Hindlimb muscle (tissue), 1 donor: ENCODE measurements at places on chromosomes 6 and 20.

- DNase-seq = no peak
These were observed 333.3 kb upstream of the KCNQ5 start for GRCh38 chr6:72288592-72288991.

DNA sequence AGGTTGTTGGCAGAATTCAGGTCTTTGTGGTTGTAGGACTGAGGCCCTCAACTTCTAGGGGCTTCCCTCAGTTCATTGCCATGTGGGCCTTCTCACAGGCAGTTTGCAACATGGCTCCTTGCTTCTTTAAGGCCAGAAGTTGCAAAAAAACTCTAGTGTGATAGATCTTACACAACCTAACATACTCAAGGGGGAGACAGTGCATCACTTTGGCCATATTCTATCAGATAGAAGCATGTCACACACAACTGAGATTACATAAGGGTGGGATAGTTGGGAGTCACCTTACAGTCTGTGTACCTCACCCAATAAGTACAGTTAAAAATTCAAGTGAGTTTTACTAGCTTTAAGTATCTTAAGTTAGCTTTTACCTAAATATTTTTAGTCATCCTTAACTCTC is 1.6 kb downstream of the SIRPD start:
- no peak for DNase-seq

DNA sequence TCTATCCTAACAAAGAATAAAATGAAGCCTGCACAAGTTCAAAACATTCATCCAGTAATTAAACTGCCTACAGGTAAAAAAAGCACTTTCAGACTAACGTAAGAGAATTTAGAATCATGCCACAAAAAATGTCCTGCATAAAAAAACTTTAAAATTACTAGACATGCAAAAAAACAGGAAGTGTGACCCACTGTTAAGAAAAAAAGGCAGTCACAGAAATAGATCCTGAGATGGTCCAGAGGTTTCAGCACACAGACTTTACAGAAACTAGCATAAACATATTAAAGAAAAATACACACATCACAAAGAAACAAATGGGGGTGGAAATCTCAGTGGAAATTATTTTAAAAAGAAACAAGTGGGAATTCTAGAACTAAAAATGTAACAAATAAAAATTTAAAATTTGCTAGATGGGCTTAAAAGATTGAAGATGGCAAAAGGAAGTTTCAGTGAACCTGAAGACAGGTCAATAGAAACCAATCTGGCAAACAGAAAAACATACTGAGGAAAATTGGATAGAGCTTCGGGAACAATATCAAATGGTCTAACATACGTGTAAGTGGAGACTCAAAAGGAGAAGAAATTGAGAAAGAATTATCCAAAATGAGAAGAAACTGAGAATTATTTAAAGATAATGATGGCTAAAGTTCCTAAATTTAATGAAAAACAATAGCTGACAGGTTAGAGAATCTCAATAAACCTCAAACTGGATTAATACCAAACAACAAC is 3.4 kb upstream of the ZNF133 start:
- no peak for DNase-seq

- DNase-seq = no peak
These were observed 143.1 kb downstream of the ADGRG6 start for GRCh38 chr6:142444881-142445301.

- no peak for DNase-seq
These were observed 91.2 kb downstream of the LCA5 start for GRCh38 chr6:79446006-79446405.

GRCh38 chr6:90274451-90275030 is 22.1 kb downstream of the BACH2 start:
- DNase-seq = no peak

DNA sequence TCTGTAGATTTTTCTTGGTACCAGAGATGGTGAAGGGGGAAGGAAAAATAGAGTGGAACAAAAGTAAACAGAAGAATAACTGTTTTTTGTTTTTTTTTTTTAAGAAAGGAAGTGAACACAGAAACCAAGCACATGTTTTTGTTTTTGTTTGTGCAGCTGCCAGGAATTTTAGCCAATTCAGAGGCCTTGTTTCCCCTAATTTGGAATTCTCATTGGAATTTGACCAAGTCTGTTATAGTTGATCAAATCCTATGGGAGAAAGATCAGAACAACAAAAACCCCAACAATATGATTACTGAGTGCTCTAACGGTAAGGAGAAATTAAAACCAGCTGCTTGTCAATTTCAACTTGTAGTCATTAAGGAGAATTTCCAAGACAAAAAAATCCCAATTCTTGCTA is 18.2 kb upstream of the IL22RA2 start:
- peak; percentile 37 for DNase-seq

- no peak for DNase-seq
These were observed 4.0 kb downstream of the SLC32A1 start for GRCh38 chr20:38728191-38728781.

GRCh38 chr6:129683601-129684322 is 26.2 kb downstream of the ARHGAP18 start:
- peak; percentile 60 for DNase-seq

DNA sequence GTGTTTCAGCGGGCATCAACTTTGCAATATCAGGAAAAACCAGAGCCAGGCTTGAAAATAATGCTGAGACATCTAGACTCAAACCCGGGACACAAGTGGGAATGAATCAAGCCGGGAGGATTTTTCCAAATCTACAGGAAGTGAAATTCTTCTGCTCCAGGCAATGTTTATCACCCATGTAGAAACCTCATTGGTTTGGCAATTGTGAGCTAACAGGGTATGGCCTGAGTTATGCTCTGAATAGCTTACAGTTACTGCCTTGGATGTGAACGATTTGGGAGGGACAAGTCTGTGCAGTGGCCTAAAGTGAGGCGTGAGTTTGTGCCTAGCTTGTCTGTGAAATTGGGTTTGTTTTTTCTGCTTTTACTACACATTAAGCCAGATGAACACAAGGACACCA is 87.4 kb downstream of the PCSK2 start:
- DNase-seq = no peak

- DNase-seq = no peak
These were observed 19.2 kb downstream of the DCBLD1 start for GRCh38 chr6:117501722-117502121.

DNA sequence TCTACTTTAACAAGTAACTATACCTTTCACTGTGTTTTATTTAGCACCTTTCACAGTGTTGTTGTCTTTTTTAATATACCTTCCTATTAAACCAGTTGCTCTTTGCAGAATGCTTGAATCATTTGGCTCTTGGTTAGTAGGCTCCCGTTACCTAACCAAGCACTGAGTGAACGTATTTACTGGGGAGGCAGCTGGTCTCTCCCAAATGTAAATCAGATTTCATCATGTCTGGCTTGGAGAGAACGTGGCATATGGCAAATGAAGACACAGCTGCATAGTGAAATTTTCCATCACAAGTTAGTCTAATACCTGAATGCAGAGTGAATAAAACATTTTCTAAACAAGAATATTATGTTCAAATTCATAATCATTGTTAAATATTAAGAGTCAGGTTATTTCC is 12.4 kb downstream of the HTR1E start:
- DNase-seq = no peak
